Fibroblast of skin of left biceps (primary cell): ENCODE measurements at places on chromosomes 3 and 15.

DNA sequence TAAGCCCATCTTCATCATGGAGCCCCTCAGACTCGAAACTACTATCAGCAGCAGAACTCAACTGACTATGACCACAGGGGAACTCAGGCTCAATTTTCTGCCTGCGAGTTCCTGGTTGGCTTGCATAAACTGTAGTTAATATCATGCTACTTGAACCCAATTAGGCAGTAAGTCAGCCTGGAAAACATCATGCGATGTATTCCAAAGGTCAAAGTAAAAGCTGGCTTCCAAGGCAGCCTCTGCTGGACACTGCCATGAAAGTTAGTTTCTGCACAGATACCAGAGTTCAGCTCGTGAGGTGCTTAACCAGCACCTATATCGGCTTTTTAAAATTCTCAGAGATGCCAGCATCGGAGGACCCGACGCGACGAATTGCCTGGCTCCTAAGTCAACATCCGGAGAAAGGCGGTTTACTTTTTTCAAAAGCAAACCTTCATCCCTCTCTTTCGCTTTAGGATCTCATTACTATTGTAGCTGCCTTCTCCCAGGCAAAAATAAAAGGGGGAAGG is 3.8 kb downstream of the ANP32A start:
- no peak for DNase-seq

GRCh38 chr15:88185584-88185983 is 71.0 kb downstream of the NTRK3 start:
- no peak for DNase-seq

GRCh38 chr15:77335298-77335697 is 84.6 kb downstream of the PEAK1 start:
- no peak for DNase-seq

DNA sequence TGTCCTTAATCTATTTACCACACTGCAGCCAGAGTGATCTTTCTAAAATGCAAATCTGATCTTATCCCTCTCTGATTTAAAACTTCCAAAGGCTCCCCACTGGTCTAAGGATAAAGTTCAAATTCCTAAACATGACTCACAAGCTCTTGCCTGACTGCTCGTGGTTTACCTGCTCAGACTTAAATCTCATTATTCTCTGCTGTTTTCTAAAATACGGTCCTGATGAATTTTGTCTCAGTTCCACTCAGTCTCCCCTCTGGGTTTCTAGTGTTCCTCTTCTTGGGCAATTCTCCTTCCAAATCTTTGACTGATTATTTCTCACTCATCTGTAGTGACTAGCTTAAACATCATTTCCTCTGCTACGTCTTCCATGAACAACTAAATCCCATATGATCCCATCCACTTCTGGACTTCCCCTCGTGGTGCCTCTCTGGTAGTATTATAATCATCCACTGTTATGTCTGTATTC is 108.3 kb downstream of the P3H2 start:
- no peak for DNase-seq

DNA sequence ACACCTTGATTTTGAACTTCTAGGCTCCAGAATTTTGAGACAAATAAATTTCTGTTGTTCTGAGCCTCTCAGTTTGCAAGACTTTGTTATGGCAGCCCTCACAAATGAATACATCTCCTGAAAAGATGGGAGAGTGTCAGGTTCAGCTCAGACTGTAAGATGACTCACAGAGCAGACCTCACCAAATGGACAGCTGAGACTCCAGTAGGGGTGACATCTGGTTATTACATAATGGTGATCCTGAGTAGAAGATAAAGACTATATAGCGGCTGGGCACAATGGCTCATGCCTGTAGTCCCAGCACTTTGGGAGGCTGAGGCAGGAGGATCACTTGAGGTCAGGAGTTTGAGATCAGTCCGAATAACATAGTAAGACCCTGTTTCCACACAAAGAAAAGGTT is 26.2 kb upstream of the MTMR14 start:
- DNase-seq = no peak

DNA sequence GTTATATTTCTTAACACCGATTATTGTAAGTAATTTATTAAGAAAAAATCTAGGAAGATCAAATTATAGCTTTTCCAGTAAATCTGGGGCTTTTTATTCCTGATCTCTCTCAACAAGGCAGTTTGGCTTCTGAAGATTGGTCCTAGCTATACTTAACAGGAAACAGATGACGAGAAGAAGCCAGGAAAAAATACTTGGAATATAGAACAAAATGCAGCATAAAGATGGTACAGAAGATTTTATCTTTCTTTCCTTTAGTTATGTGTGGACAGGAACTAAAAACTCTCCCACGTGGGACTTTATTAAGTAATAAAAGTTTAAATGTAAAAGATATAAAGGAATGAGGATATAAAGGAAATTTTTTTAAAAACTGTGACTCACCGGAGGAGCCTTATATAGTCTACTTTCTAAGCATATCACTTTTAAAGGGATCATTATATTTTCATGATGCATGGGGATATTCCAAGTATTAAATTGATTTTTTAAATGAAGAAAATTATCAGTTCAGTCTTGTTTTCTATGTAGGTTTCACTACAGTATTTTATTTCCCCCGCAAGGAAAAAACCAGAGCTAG is 8.2 kb downstream of the B3GNT5 start:
- DNase-seq = no peak

- DNase-seq = no peak
These were observed 866.4 kb downstream of the PLOD2 start for GRCh38 chr3:145294572-145294971.

- no peak for DNase-seq
These were observed 173.6 kb downstream of the PPM1L start for GRCh38 chr3:160929595-160929994.

- no peak for DNase-seq
These were observed 131.6 kb upstream of the CMC1 start for GRCh38 chr3:28109829-28110228.

GRCh38 chr3:195131176-195131575 is 139.8 kb downstream of the XXYLT1 start:
- DNase-seq = no peak

DNA sequence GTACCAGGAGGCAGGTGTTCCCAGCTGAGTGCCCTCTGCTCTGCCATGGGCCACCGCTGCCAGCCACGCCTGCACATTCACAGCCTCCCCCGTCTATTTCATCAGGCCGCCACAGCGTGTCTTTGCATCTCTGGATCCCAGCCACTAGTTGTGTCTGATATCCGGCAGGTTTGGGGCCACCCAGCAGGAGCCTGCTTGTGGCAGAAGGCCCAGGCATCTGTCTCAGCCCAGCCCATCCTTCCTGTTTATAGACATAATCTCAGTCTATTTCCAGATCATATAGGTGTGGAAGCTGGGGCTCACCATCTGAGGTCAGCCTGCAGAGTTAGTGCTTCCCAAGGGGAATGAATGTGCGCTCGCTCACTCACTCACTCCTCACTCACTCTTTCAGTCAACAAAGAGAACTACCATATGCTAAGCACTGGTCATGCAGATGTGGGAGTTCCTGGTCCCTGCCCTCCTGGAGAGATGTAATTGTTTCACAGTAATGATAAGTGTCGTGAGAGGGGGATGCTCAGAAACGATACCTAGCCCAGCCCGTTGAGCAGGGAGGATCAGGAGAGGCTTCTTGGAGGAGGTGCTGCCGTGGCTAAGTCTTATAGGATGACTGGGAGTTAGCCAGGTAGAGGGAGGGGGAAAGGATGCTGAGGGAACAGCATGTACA is 60.6 kb downstream of the FGD5 start:
- DNase-seq = no peak

GRCh38 chr3:20324664-20325478 is 138.9 kb upstream of the SGO1 start:
- DNase-seq = no peak

GRCh38 chr3:150870406-150870805 is 34.8 kb downstream of the MINDY4B start:
- DNase-seq = peak; percentile 36

DNA sequence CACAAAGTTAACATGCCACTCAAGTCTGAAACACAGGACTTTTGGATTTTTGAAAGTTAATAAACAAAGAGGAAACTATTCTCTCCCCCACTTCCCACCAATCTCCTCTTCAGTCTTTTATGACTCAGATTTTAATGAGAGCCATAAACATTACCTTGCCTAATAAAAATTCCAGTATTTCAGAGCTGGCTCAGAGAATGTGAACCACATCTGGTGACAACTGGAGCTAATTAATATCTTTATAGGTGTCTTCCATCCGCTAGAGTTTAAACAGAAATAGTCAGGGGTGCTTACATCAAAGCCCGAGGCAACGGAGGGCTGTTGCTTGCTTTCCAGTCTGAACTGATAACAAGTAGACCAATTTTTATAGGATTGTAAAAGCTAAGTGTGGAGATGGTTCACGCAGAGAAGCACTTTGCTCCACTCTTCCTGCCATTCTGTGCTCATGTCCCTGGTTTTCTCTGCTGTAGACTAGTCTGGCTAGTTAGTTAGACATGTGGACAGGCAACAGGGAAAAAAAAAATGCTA is 363.6 kb downstream of the NR2F2 start:
- no peak for DNase-seq
